Activated T-cell treated with anti-CD3 and anti-CD28 coated beads for 48 hours (primary cell): ENCODE measurements at places on chromosomes 3 and 15.
A peak's percentile ranks its signal among the peaks of the same experiment; 100 is the strongest.

DNA sequence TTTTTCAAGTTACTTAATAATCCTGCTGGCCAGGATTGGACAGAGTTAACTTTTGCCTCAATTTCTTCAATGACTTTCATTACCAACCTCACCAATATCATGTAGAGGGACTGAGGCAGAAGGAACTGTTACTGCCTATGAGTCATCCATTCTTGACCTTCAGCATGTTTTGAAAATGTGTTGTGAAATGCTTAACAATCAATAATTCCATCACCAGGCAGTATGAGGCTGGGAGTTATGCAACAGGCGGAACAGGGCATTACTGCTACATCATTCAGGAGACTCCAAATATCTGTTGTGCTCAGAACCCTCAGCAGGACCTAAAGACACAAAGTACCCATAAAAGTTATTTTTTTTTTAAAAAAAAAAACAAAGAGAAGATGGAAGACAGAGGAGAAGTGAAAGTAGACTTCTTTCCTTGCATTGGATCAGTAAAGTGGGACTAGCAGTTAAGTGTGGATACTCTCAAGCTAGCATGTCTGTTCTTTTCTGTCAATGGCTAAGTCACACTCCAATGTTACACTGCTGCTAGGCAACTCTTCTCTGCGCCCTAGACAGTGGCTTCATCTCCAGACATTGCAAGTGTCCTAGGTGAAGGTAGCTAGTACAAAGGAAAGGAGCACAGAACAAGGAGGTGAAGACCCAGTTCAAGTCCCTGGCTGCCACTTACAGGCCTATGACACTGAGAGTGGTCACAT is 184.9 kb upstream of the LPP start:
- no peak for DNase-seq

GRCh38 chr3:196843435-196844110 is 24.1 kb upstream of the SENP5 start:
- DNase-seq: no peak

DNA sequence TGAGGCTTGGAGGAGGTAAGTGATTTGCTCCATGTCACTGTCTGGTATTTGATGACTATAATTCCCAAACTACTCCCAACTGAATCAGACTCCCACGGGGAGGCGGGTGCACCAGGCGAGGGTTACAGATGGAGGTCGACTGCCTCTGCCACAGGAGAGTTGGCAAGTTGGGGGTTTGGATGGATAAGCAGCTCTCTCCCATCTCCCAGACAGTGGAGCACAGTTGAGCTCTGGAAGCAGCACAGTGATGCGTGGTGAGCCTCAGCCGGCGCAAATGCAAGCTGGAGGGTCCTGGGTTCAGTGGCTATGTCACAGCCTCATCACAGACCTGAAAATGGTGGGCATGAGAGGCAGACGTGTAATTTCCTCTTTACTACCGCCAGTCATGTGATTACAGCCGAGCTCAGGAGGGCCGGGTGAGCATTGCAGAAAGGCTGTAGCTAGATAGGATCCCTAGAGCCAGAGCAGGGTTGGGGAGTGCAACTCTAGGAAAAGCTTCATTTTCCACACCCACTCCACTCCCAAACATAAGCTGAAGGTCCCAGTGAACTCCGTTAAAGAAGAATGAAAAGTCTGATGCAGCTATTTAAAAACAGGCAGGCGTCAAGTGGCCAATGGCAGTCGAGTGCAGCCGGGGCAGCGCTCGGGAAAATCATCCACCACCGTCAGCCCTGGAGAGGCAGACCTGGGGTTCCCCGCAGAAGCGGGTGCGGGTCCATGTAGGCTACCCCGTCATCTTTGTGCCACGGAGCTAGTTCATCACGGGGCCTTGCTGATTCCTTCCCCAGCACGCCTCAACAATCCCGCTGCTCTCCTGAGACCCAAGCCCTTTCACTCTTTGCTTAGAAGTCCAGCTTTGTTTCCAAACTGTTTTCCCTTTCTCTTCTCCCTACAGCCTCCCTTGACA is 33.3 kb upstream of the VPS8 start:
- no peak for DNase-seq

DNA sequence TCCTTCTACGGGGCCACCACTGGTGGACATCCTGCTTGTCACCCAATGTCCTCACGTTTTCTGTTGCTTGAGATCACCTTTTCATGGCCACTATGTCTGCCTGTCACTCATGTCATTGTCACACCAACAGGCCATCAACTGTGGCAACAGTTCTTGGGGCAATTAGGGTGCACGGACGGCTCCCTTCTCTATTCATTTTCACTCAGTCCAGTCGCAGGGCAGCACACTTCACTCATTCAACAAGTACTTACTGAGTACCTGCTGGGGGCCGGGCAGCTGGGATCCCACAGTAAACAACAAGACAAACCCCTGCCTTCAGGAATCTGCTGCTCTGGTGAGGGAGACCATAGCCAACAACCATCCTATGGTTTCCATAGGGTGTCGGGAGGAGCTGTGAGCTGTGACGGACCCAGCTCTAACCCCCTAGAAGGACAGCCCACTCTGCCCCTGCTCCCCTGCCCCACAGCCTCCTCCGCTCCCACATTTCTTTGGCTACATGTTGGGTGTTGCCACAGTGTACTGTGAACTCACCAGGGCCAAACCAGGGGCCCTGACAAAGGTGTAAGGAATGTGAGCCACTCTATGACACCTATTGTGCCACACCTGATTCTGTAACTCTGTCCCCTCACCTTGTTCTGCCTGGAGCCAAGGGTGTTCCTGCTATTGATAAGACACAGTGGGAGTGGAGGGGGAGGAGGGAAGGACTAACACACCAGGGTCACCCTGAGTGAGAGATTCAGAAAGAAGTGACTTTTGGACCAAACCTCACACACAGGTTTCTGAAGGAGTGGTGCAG is 1.9 kb downstream of the VILL start:
- DNase-seq: no peak

DNA sequence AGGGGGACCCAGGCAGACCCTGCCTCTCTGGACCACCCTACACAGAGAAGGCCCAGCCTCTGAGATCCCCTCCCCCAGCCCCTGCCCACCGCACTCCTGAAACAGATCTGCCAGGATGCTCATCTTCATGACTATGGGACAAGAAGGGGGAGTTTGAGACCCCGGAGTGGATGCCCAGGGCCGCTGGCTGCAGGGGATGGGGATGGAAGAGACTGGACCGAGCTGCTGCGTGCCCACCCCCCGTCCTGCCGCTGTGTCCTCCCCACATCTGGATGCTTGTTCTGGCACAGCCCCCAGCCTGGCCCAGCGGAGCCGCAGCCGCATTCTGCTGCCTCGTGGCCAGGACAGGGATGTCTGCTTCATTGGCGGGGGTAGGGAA is 30.3 kb upstream of the SEMA3F start:
- no peak for DNase-seq

GRCh38 chr3:156582532-156583183 is 27.7 kb upstream of the SSR3 start:
- DNase-seq: no peak

DNA sequence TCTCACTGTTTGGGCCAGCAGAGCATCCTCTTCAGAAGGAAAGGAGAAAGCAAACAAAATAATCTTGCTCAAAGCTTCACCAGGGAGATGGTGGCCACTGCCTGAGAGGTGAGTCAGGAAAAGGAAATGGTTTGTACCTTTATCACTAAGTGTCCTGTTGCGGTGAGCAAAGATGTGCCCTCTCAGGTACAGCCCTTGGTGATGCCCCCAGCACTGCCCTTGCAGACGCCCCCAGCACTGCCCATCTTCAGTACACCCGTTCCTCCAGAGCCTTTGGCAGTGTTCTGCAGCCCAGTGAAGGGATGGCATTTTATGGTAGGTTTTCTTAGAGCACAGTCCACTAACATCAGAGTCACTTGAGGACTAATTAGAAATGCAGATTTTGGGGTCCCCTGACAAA is 92.3 kb downstream of the ZNF621 start:
- DNase-seq: no peak

DNA sequence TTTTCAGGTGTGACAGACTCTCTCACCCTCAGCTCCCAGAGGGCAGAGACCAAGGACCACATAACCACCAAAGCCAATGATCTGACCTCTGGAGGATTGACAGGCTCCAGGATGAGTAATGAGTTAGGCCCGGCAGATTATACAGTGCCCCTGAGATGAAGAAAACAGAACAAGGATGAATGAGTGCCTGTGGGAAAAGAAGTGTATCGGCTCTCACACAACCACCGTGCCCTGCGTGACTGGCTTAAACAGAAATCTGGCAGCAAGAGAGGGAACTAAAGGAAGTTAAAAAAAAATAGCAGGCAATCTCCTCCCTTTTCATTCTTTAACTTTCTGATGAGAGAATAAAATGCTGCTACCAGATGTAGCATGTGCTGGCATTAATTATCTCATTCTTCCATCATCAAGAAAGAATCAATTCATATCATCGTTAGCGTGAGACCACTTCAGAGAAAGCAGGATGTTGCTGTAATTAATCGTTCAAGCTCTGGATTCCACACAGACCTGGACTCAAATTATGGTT is 227.5 kb upstream of the COL8A1 start:
- DNase-seq: no peak

DNA sequence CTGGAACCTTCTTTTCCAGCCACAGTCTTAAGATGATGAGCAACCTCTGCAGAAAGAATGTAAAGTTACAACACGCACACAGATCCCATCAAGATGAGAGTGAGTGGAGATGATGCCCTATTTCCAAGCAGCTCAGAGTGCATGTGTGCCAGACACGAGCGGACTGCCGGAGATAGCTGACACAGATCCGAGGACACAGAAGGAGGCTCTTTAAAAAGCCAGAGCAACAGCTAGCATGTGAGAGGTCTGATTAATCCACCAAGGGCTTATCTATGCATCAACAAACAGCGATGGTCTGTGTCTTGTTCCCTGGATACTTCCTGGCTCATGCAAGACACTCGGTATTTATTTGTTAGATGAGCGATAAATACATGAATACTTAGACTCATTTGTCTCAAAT is 128.6 kb upstream of the DLG1 start:
- DNase-seq: no peak

DNA sequence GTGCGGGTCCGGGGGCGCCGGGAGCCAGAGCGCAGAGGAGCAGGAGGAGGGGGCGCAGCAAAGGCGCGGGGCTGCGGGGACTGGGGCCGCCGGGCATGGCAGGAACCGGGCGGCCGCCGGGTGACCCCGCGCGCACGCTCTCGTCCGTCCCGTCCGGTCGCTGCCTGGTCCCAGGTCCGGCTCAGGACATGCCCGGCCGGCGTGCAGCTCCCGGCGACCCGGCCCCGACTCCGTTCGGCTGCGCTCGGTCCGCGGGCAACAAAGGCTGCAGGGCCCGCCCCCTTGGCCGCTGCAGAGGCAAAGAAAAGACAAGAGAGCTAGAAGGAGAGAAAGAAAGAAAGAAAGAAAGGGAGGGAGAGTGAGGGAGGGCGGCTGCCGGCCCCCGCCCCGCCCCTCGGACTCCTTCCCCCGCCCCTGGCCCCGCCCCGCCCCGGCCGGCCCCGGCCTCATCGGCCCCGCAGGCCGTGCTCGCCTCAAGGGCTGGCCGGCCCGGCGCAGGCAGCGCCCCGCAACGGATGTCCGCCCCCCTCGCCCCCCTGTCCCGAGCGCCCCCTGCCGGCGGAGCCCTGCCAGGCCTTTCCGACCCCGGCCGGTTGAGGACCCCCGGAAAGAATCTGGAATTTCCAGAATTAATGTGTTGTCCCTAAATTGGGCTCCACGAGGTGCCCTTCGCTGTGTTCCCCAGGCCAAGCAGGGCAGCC is at the start of gene ADAMTS7:
Gene ADAMTS7, minus strand, starts transcription at position 341 of the 701 bp plus-strand sequence. Its CDS starts 244 bp downstream, at position 97.
- peak; percentile 43 for DNase-seq

- no peak for DNase-seq
These were observed 298.4 kb downstream of the FOXP1 start for GRCh38 chr3:71285086-71285485.

GRCh38 chr15:42775416-42775815 is 38.5 kb upstream of the CDAN1 start:
- no peak for DNase-seq

- no peak for DNase-seq
These were observed 48.0 kb downstream of the KLF15 start for GRCh38 chr3:126309165-126309564.

DNA sequence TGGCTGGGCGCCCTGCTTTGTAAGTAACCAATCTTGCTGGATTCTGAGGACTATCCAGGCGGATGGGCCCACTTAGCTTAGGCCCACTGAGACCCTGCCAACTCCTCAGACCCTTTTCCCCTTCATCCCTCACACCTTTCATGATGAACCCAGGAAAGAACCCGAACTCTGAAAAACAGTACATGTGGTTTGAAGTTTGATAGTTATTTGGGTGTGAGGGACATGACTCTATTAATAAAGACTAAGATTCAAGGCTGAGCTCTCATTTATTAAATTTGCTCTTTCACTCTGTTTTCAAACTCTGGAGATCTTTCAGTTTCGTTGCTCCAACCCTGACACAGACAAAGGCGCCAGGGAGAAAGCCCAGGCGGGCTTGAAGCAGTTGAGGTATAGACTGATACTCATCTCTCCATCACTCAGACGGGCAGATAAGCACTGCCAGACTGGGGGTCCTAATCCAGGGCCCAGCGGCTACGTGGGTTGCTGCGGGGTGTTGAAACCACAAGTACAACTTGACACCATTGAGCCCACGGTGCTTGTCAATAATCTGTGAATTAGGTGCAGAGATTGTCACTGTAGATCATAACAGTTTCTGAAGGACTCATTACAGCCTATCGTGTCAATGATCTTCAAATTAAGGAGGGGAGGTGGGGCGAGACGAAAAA is 7.2 kb upstream of the SOX2 start:
- DNase-seq: no peak

- no peak for DNase-seq
These were observed 37.2 kb downstream of the CCK start for GRCh38 chr3:42228796-42229195.

- DNase-seq: no peak
These were observed 29.0 kb downstream of the ADCY5 start for GRCh38 chr3:123419850-123420297.

- DNase-seq: no peak
These were observed 29.6 kb downstream of the CHAC1 start for GRCh38 chr15:40982855-40983254.

GRCh38 chr3:150370122-150370602 is 37.9 kb upstream of the TSC22D2 start:
- no peak for DNase-seq

DNA sequence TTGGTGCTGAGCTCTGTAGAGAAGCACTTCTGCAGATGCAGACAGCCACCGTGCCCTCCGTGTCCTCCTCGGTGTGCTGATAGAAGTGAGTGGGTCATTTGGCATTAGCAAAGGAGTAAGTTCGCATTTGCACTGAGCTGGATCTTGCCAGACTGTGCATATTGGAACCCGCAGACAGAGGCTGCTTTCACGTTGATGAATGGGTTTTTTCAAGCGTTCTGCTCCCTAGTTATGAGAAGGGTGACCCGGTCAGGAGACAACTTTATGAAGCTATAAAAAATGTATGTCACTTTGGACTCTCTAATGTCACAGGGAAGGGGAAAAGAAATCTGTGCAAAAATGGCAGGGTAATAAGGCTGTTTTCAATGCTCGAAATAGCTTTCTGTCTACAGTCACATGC is 739.4 kb downstream of the MCTP2 start:
- no peak for DNase-seq

DNA sequence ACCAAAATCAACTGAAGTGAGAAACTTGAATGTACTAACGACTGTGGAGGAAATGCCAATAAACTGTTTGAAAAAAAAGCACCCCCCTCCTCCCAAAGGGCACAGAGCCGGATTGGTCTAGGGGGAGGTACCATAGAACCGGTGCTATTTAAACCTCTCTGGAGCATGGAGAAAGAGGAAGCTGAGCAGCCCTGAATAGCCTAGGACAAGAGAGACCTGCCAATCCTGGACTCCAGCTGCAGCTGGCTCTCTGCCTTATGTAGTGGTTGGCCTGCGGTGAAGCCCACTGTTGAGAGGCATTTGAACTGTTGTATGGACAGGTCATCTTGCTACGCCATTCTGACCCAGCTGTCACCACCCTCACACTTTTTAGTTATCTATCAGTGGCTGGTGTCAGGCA is 1.5 kb upstream of the SH3GL3 start:
- DNase-seq: no peak

GRCh38 chr3:52625041-52625440 is 60.7 kb downstream of the PBRM1 start:
- no peak for DNase-seq
